ENCODE measurements at places on chromosomes 4 and X. TPM values are rescaled to one million over a fixed set of nuclear protein-coding genes. Genes with fewer than 3 reads are reported as not detected.

- DNase-seq, result no peak
- no peaks in the 10 kb centered on the region for H3K4me1 ChIP-seq
- H3K27ac ChIP-seq, result no peak overlapping the region
- no peaks in the 10 kb centered on the region for H3K27me3 ChIP-seq
- H3K4me3 ChIP-seq, result no peak overlapping the region
Measured at GRCh38 chrX:41889317-41890025, 33.9 kb downstream of the CASK start.

- H3K27ac ChIP-seq, result no peak overlapping the region
- no peak overlapping the region for H3K4me3 ChIP-seq
- H3K36me3 ChIP-seq, result no peaks in the 10 kb centered on the region
- H3K4me1 ChIP-seq, result no peaks in the 10 kb centered on the region
Measured at GRCh38 chr4:143294310-143294709, 42.4 kb upstream of the GAB1 start.

- H3K27ac ChIP-seq, result peak within 1 kb of the TSS; percentile 85
- H3K4me1 ChIP-seq, result peaks cover 7% of the 10 kb centered on the region
- peaks cover 29% of the 10 kb centered on the region for H3K27me3 ChIP-seq
- H3K36me3 ChIP-seq, result peaks cover 1% of the 10 kb centered on the region
- DNase-seq, result peak; percentile 51
Measured at GRCh38 chrX:110795645-110796406, at the start of gene CHRDL1. TSS of gene CHRDL1 (minus strand) at chrX:110795817. CDS start at chrX:110792181, 3,636 bp downstream.

DNA sequence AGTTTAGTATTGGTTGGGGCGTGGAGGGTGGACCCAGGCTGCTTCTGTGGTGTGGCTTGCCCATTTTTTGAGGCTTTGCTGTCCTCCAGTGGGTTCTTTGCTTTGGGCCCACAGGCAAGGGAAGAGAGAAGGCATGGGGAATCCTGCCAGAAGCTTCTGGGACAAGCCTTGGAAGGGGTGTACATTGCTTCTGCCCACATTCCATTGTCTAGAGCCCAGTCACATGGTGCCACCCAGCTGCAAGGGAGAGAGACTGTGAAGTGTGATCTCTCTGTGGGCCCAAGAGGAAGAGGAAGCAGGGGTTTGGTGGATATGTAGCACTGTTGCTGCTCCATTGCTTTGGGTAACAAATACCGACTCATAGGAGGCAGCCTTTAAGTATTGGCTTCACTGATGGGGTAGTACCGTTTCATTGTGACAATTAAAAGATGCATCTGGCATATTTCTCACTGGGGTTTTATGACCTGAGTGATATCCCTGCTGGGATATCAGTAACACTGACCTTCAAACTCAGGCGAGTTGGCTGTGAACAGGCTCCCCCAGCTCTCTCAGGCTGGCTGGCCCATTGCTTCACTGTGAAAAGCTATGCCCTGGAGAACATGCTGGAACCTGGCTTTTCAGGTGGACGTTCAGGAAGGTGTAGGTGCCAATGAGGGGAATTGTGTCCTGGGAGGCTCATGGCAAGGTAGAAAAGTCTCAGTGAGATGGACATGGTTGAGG lies 85.9 kb downstream of the CLDN34 start:
- no peak for DNase-seq
- no peak overlapping the region for H3K4me3 ChIP-seq
- peaks cover 3% of the 10 kb centered on the region for H3K36me3 ChIP-seq
- H3K27me3 ChIP-seq, result no peaks in the 10 kb centered on the region

- no peaks in the 10 kb centered on the region for H3K36me3 ChIP-seq
- H3K27ac ChIP-seq, result no peak overlapping the region
- H3K27me3 ChIP-seq, result peaks cover 27% of the 10 kb centered on the region
- DNase-seq, result no peak
- peaks cover 7% of the 10 kb centered on the region for H3K4me1 ChIP-seq
Measured at GRCh38 chr4:87849612-87850011, 16.8 kb downstream of the MEPE start.

- no peak for DNase-seq
- no peak overlapping the region for H3K4me3 ChIP-seq
- H3K4me1 ChIP-seq, result no peaks in the 10 kb centered on the region
- no peaks in the 10 kb centered on the region for H3K27me3 ChIP-seq
- no peak overlapping the region for H3K27ac ChIP-seq
- peaks cover 10% of the 10 kb centered on the region for H3K36me3 ChIP-seq
Measured at GRCh38 chr4:182655340-182655739, 261.8 kb downstream of the DCTD start.

DNA sequence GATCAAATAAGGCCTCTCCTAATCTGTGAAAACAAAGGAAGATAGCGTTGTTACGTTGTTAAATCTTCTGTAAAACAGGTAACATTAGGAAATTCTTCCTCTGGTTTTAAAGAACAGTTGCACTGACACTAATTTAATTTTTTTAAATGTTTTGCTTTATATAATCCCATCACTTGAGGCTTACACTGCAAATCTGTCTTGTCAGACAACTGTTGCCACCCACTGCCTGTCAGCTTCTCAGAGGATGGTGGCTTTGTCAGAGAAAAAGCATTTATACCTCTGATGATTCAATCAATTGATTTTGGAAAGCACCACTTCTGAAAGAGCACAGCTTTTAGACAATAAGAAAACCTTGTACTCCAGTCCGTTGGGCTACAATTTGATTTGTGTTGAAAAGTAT lies 799.1 kb downstream of the FSTL5 start:
- DNase-seq, result no peak
- H3K4me1 ChIP-seq, result peaks cover 1% of the 10 kb centered on the region
- no peak overlapping the region for H3K27ac ChIP-seq
- no peaks in the 10 kb centered on the region for H3K36me3 ChIP-seq

- peaks cover 10% of the 10 kb centered on the region for H3K36me3 ChIP-seq
- H3K4me1 ChIP-seq, result no peaks in the 10 kb centered on the region
- H3K27ac ChIP-seq, result no peak overlapping the region
- H3K4me3 ChIP-seq, result no peak overlapping the region
- no peaks in the 10 kb centered on the region for H3K27me3 ChIP-seq
- DNase-seq, result no peak
Measured at GRCh38 chr4:107444-108429, 16.6 kb upstream of the ZNF718 start.

DNA sequence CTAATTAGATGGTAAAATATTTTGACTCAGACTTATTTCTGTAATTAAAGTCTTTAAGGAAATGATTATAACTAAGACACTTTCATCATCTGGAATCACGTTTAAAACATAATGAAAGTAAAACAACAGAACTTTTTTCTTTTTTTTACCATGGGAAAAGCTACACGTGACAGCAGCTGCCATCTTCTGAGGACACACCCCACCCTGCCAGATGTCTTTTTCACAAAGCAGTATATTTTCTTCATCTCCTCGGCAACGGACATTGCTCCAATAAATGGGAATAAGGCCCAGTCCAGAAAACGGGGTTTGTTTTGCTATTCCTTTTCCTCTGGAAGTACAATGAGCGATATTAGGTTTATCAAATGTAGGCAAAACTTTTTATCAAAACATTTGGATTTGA lies 17.5 kb downstream of the PRSS12 start:
- no peaks in the 10 kb centered on the region for H3K27me3 ChIP-seq
- no peaks in the 10 kb centered on the region for H3K36me3 ChIP-seq
- H3K4me3 ChIP-seq, result no peak overlapping the region
- no peak for DNase-seq
- H3K27ac ChIP-seq, result no peak overlapping the region
- peaks cover 3% of the 10 kb centered on the region for H3K4me1 ChIP-seq

- no peaks in the 10 kb centered on the region for H3K27me3 ChIP-seq
- no peak overlapping the region for H3K27ac ChIP-seq
- H3K4me3 ChIP-seq, result no peak overlapping the region
Measured at GRCh38 chr4:15148691-15149090, 146.4 kb downstream of the CPEB2 start.

DNA sequence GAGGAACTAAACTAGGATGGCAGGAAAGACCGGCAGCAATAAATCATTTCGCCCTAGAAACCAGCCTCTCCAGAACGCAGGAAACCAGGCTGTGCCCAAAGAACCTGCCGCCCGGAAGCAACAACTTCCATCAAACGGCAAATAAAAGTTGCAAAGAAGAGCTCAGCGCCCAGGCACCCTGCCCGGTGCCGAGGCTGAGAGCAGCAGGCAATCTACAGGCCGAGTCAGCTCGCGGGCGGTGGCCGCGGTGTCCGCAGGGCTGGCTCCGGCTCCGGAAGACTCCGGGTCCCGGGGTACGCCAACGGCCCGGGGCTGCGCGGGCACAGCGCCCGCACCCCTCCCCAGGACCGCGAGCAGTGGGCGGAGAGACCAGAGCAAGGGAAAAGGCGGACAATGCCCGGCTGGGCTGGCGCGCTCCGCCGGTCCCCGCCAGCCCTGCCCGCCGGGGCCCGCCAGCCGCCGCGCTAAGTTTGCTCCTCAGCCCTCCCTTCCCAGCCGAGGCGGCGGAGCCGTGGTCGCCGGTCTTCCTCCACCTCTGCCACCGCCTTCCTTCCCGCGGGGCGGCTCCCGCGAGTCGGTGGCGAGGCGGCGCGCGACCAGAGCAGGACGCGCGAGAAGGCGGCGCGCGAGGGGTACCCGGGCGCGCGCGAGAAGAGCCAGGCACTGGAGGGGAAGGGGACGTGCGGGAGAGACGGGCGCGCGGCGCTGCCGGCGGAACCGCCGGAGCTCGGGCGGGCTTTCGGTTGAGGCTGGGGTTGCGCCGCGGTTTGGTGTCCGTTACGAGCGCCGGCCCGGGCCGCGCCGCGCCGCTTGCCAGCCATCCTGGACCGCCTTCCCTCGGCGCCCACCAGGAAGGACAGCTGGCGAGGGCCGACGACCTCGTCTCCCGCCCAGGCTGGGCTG lies 733 bp downstream of the FRYL start:
- H3K36me3 ChIP-seq, result no peaks in the 10 kb centered on the region
- H3K27me3 ChIP-seq, result no peaks in the 10 kb centered on the region
- H3K27ac ChIP-seq, result peak overlapping the region; percentile 97
- peak; percentile 58 for DNase-seq
- H3K4me3 ChIP-seq, result peak overlapping the region; percentile 94

The FRMPD4 gene
- 0.10 TPM for total RNA-seq
